ENCODE measurements at places on chromosomes 16 and 17.
A peak's percentile ranks its signal among the peaks of the same experiment; 100 is the strongest.

GRCh38 chr16:11340710-11341109 lies 4.5 kb upstream of the RMI2 start:
- no peak for DNase-seq

GRCh38 chr16:24918641-24919040 lies 72.9 kb downstream of the SLC5A11 start:
- no peak for DNase-seq

DNA sequence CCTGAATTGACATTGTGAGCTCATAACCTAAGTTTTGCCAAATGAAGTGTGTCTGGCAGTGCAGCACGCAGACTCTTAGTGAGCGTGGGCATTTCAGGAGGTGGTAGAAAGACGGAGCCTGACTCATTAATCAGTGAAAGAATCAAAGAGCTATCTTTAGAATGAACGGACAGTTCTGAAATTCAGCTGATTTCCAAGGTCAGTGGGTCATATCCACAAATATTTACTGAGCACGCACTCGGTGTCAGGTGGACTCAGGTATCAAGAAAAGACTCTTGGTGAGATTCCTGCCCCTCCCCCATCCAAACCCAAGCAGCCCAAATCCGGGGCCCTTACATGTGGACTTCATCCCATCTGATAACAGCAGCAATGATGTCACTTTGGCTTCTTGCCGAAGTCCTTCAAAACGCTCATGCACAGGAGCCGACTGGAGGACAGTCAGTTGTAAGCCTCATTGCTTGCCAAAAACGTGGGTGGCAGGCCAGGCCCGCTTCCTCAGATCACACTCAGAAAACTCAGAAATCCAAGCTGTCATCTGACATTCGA lies 185.8 kb downstream of the HS3ST3A1 start:
- peak; percentile 90 for DNase-seq

- DNase-seq: no peak
Measured at GRCh38 chr17:56891751-56892150, 22.1 kb downstream of the TRIM25 start.

DNA sequence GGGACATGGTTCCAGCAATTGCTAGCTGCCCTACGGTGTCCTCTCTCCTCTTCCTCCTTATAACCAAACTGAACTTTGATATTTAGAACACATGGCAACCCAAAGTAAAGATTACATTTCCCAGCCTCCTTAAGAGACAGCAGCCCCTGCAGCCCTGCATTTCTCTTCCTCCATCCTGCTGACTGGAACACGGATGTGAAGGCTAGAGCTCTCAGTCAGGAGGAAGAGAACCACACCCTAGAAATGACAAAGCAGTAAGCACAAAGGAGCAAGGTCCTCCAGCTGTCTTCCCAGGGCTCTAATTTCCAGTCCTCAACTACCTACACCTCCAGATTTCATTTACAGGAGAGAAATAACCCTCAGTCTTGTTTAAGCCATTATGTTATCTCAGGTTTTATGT lies 10.9 kb downstream of the DYNC1LI2 start:
- peak; percentile 43 for DNase-seq

GRCh38 chr16:55853114-55853513 lies 20.2 kb upstream of the CES1 start:
- no peak for DNase-seq

- DNase-seq: peak; percentile 96
Measured at GRCh38 chr17:67421869-67422273, 44.8 kb downstream of the PITPNC1 start.

- peak; percentile 88 for DNase-seq
Measured at GRCh38 chr16:57815987-57816745, 13.9 kb upstream of the KIFC3 start.

DNA sequence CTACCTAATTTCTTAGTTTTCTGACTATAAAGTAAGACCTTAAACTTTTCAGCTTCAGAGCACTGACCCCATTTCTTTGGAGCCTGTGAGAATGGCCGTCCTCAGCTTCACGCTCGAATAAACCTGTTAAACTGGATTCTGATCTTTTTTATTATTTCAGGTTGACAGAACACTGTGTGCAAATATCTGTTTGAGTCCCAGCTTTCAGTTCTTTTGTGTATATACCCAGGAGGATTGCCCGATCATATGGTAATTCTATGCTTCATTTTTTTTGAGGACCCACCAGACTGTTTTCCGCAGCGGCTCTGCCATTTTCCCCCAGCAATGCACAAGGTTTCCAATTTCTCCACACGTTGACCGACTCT lies 19.8 kb upstream of the KCNH6 start:
- no peak for DNase-seq
